Activated CD8-positive, alpha-beta T cell treated with anti-CD3 and anti-CD28 coated beads for 36 hours (primary cell): ENCODE measurements at places on chromosomes 1 and 21. TPM values are rescaled to one million over a fixed set of nuclear protein-coding genes. Genes with fewer than 3 reads are reported as not detected.

GRCh38 chr1:211893260-211893659 is 62.7 kb upstream of the LPGAT1 start:
- no peak for DNase-seq

DNA sequence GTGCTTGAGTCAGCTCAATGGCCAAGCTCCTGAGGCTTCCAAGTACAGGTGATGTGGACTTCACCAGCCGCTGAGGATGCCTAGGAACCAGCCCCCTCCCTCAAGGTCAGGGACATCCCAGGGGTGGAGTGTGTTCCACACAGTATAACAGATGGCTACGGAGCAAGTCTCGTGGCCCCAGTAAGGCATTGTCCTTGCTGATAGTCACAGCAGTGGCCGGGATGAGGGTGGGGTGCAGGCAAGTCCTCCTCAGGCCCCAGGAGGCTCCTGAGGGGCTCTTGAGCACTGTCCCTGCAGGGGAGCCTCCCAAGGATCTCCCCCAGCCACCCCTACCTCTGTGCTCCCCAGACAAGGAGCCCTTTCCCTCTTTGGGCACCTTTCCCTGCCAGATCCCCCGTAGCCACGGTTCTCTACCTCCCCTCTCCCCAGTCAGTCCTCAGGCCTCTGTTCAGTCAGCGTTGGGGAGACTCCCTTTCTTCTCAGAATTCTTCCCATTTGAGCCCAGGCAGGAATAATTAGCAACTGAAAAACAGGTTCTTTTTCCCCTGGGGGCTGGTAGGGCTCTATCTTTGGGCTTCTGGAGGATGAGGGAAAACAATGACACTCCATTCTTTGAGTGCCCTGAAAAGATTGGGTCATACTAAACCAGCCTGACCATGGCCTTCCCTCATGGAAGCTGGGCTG is 7.1 kb upstream of the THEM5 start:
- DNase-seq = no peak

- no peak for DNase-seq
Observed at GRCh38 chr1:10651389-10651766, 145.1 kb downstream of the CASZ1 start.

GRCh38 chr1:34833711-34834110 is 25.8 kb downstream of the SMIM12 start:
- DNase-seq = no peak

- peak; percentile 77 for DNase-seq
Observed at GRCh38 chr1:160779626-160780397, 16.2 kb upstream of the LY9 start.

GRCh38 chr1:59271561-59272260 is 25.2 kb upstream of the FGGY start:
- DNase-seq = no peak

DNA sequence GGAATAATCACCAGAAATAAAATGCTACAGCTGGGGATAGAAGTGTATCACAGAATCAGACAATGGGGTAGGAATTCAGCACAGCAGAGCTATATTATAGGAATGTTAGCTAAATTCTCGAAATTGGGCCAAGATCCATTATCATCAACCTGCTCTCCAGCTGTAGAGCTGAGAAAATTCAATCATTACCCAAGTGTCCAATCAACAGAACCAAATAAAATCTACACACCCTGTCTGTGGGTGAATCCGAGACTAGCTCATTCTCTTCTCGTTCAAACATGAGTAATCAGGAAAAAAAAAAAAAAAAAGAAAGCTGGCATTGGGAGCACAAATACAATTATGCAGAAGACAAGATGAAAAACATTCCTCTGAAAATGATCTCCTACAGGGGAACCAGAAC is 119.2 kb downstream of the CDC7 start:
- no peak for DNase-seq

DNA sequence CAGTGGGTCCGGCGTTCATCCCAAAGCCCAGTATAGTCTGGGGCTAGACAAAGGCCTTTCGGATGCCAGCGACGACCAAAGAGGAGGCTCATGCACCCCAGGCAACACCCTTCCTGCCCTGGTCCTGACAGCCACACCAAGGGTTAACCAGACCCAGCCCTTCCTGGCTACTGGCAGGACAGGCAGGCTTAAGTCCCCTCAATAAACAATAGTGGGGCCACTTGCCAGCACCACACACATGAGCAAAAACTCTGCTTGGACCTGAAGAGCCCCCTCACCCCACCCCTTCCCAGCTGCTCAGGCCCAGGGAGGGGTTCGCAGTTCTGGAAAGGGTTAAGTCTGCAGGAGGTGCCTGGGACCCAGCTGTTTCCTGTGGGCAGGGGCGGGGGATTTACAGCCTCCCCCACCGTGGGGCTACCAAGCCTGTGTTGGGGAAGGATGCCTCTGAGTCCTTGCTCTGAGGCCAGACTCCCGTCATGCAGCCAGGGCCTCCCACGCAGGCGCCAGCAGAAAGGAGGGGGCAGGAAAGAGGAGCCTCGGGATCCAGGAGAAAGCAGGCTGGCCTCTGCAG is 18.2 kb downstream of the PHLDA3 start:
- peak; percentile 36 for DNase-seq

DNA sequence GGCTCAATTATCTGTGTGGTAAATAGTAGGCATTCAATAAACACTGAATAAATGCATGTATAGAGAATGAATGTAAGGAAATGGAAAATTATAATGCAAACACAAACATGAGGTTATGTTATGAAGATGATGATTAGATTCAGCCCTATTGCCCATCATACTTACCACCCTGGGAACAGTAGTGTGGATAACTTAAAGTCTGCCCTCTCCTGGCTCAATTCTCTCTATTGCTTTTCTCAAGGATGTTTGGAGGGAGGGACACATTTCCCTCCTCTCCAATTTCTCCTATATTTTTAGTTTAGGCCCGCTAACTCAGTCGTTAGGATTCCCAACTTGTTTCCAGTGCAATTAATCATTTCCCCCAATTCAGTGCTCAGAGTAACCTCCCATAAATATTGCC is 101.5 kb upstream of the TNR start:
- no peak for DNase-seq

DNA sequence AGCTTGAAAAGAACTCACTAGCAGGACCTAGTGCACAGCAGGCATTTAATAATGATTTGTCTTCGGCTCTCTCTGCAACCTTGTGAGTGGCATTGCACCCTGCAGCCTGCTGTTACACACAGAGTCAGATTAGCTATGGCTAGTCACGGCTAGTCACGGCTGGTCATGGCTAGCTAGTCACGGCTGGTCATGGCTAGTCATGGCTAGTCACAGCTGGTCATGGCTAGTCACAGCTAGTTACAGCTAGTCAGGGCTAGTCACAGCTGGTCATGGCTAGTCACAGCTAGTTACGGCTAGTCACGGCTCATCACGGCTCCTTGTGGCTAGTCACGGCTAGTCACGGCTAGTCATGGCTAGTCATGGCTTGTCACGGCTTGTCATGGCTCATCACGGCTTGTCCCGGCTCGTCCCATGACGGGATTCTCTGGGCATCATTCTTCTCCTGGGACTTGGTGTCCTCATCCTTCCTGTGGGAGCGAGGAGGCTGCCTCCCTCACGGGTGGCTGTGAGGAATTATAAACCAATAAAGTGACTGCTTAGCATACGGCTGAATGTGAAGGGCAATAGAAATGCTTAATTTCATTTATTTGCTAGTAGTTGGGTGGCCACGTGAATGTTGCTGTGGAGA is 12.5 kb upstream of the KIF26B start:
- DNase-seq = no peak

DNA sequence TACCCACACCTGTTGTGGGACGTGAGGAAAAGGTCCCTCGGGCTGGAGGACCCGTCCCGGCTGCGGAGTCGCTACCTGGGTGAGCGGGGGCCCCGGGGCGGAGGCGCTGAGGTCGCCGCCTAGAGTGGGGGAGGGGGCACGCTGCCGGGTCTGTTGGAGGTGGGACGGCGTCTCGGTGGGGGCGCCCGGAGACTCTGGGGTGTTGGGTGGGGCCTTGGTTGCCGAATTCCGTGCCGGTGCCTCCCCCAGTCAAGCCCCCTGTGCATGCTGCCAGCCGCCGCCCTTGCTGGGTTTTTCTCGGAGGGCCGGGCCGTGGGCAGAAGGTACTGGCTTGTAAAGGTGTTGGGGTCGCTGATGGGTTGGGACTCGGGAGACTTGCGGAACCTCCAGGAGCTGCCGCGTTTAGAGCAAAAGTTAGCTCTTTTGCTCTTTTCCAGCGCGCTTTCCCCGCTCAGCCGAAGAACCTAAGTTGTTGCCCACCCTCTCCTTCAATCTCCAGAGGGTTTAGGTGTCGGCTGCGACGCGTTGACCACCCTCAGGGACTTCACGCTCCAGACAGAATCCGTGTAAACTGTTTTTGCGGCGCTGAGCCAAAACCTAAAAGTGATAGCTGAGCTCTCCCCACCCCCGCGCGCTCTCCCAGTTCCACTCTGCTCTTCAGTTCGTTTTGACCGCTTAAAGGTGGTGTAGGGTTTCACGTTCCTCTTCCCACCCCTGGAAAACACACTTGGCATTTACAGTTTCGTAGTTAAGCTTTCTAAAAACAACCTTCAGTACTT is at the start of gene MPC2:
MPC2 (minus strand) TSS at position 143 of the 779 bp plus-strand sequence. CDS start 1,231 bp downstream, outside the sequence.
- DNase-seq = peak; percentile 79

- no peak for DNase-seq
Observed at GRCh38 chr1:221309723-221310122, 430.5 kb downstream of the HLX start.

GRCh38 chr1:150548632-150549495 is at the start of gene ADAMTSL4:
Gene ADAMTSL4, plus strand, starts transcription at chr1:150549408. Its CDS starts 2,881 bp downstream, at chr1:150552289.
- DNase-seq = peak; percentile 49

GRCh38 chr1:48254254-48254653 is 31.7 kb downstream of the SLC5A9 start:
- DNase-seq = no peak

DNA sequence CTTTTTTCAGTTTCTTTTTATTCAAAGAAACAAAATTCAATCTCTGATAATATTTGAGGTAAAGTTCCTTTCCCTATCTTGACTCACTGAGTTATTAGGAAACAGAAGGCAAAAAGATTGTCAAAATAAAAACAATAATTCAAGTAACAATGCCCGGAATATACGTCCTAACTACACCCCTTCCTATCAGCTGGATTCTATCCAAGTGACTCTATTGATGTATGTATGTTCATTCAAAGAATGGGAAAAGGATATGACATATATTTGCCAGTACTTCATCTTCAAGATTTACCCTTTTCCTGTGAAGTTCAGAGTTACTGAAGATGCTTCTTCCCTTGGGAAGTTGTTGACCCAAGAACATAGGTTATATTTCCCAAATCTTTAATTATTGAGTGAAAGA is 13.7 kb downstream of the SPRTN start:
- DNase-seq = no peak

GRCh38 chr1:71788113-71788512 is 494.2 kb downstream of the NEGR1 start:
- no peak for DNase-seq

Gene METTL18
- 10.8 TPM for total RNA-seq

Gene TRAF3IP3
- total RNA-seq = 194 TPM

Gene H6PD
- 7.5 TPM for total RNA-seq

Gene MEX3A
- total RNA-seq = 0.83 TPM
